SJSA1 (cell line): ENCODE measurements at places on chromosomes 3 and 15. TPM values are rescaled to one million over a fixed set of nuclear protein-coding genes. Genes with fewer than 3 reads are reported as not detected.

POC1A gene
- total RNA-seq, result 12.8 and 14.2 TPM in 2 replicates

GRCh38 chr3:77906102-77906709 is 866.3 kb downstream of the ROBO2 start:
- no peak for DNase-seq
- no peaks in the 10 kb centered on the region for H3K36me3 ChIP-seq
- no peaks in the 10 kb centered on the region for H3K27me3 ChIP-seq
- no peak overlapping the region for H3K4me3 ChIP-seq

DNA sequence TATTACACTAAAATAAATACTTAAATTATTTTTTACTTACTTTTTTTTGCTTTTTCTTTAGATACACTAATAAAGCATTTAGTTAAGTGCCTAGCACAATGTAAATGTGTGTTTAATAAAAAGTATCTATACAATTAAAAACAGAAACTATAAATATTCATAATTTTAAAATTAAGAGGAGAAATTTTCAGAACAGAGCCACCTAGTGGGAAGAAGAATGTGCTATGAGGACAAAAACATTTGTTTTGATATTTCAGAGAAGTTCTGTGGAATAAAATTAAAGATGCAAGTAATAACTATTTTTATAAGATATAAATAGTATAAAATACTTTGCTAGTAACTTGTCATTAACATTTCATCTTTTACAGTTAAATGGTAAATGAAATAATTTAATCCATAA is 33.6 kb upstream of the PLSCR5 start:
- 0 out of 2 replicates have a peak, but pooled peaks cover 5% of the 10 kb centered on the region for H3K27me3 ChIP-seq
- no peak overlapping the region for H3K4me3 ChIP-seq
- H3K36me3 ChIP-seq, result no peaks in the 10 kb centered on the region
- no peak for DNase-seq
- H3K4me1 ChIP-seq, result 0 out of 2 replicates have a peak, but pooled peaks cover 3% of the 10 kb centered on the region
- no peak overlapping the region for H3K27ac ChIP-seq

HDGFL3 gene
- total RNA-seq, result 93.9 and 195 TPM in 2 replicates

DNA sequence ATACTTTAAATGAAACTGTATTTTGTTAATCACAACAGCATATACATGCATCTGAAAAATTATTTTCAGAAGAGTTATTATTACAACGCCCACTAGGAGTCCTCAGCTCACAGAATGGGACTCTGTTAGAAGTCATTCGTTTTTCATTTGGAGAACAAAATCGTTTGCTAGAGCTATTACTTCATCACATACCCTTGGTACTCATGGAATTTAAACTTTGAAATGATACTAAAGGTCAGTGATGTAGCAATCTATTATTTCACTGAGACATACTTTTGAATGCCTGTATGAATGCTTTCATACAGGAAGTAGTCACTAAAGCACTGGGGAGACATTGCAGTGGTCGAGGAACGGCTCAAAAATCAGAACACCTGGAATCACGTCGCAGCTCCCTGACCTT is 198.1 kb downstream of the MBNL1 start:
- H3K27me3 ChIP-seq, result no peaks in the 10 kb centered on the region
- H3K4me1 ChIP-seq, result no peaks in the 10 kb centered on the region
- H3K27ac ChIP-seq, result no peak overlapping the region
- H3K4me3 ChIP-seq, result no peak overlapping the region
- peaks cover 31% of the 10 kb centered on the region for H3K36me3 ChIP-seq
- no peak for DNase-seq

NOX5 gene
- not detected in 2 replicates for total RNA-seq

DNA sequence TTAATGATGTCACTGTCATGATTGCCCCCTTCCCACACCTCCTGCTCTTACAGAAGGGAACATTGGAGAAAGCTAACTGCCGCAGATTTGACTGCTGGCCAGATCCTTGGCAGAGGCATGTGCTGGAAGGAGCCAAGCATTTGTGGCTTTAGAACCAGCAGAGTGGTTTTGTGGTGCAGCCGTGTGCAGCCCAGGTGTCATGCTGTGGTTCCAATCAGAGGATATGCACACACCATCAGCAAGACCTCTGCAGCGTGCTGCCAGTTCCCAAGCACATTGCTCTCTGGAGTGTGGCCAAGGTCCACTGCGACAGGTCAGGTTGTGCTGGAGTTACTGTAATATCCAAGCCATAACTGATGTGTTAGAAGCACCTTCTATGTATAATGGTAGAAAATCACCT is 61.6 kb downstream of the OTOL1 start:
- H3K4me1 ChIP-seq, result no peaks in the 10 kb centered on the region
- H3K27ac ChIP-seq, result no peak overlapping the region
- H3K27me3 ChIP-seq, result no peaks in the 10 kb centered on the region
- no peak for DNase-seq

GP5 gene
- not detected in 2 replicates for total RNA-seq

CCDC13 gene
- total RNA-seq, result 0.39 and 1.0 TPM in 2 replicates

C3orf22 gene
- total RNA-seq, result not detected in 2 replicates

THAP10 gene
- total RNA-seq, result 3.9 and 10.7 TPM in 2 replicates

DNA sequence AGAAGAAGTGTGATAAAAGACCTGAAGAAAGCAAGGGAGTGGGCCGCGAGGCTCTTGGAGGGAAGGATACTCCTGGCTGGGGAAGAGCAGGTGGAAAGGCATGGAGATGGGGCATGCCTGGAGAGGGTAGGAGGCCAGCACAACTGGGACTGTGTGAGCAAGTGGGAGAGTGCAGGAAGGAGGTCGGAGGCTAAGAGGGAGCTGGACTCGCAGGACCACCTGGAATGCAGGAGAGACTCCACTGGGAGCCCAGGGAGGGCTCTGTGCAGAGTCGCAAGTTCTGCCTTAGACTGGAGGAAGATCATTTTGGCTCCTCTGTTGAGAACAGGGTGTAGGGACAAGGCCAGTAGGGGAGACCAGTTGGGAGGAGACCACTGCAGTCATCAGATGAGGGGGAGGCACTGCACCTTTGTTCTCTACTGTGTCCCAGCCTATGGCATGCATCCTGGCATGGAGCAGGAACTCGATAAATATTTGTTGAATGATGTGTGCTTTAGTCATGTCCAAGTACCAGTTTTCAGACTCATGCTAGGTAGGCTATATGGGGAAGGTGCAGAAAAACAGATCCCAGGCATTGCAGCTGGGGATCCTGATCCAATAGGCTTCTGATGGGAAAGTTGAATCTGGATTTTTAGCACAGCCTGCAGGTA is 13.7 kb downstream of the FAM107A start:
- H3K27me3 ChIP-seq, result no peaks in the 10 kb centered on the region
- no peak overlapping the region for H3K4me3 ChIP-seq
- no peaks in the 10 kb centered on the region for H3K36me3 ChIP-seq
- peaks cover 54% of the 10 kb centered on the region for H3K4me1 ChIP-seq

SLC24A5 gene
- total RNA-seq, result not detected in 2 replicates

DNA sequence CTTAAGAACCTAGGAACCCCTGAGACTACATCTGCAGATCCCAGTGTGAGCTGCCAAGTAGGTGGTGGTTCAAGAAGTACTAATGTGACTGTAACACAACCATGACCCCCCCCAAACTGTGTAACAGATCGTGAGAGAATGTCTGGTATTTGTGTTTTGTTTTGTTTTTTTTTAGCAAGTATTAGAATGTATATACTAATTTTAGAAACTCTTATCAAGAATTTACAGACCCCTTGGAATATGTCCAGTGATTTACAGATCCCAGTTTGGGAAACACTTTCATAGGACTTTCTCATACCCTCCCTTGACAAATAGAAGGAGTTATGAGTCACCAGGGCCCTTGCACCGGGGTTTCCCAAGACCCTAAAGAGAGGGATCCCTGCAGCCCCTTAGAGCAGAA is 79.8 kb downstream of the SEMA5B start:
- H3K27ac ChIP-seq, result no peak overlapping the region
- H3K36me3 ChIP-seq, result no peaks in the 10 kb centered on the region
- no peaks in the 10 kb centered on the region for H3K4me1 ChIP-seq
- H3K4me3 ChIP-seq, result no peak overlapping the region

- H3K4me3 ChIP-seq, result no peak overlapping the region
- no peaks in the 10 kb centered on the region for H3K36me3 ChIP-seq
- no peak for DNase-seq
Observed at GRCh38 chr15:23384371-23384770, 29.8 kb downstream of the GOLGA8S start.

DUOX1 gene
- total RNA-seq, result not detected in 2 replicates

DNA sequence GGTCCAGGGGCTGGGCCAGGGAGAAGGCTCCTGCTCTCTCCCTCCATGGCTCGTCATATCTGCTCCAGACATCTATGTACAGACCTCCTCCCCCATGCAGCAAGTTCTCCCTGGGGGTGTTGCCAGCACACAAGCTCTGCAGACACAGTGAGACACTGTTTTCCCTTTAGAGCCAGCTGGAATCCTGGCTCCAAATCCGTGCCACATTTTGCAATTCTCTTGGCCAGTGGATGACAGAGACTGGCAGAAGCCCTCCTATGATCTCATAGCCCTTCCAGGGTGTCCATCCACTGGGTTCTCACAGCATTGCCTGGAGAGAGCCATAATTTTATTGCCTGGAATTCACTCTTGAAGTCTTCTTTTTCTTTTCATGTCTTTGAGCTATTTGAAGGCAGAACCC is 203.9 kb downstream of the TLE3 start:
- no peak overlapping the region for H3K4me3 ChIP-seq
- H3K27ac ChIP-seq, result no peak overlapping the region
- no peaks in the 10 kb centered on the region for H3K27me3 ChIP-seq
- no peaks in the 10 kb centered on the region for H3K4me1 ChIP-seq
- DNase-seq, result no peak

DNA sequence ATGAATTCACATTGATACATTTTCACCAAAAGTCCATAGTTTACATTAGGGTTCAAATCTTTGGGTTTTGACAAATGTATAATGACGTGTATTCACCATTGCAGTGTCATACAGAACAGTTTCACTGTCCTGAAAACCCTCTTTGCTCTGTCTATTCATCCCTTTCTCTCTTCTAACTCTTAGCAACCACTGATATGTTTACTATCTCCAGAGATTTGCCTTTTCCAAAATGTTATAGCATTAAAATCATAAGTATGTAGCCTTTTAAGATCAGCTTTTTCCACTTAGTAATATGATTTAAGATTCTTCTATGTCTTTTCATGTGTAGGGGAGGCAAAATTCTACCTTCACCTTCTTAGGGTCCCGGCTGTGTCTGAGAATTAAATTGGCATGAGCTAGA is 203.8 kb downstream of the TPRG1 start:
- H3K36me3 ChIP-seq, result no peaks in the 10 kb centered on the region
- H3K4me3 ChIP-seq, result no peak overlapping the region
- DNase-seq, result no peak
- no peaks in the 10 kb centered on the region for H3K27me3 ChIP-seq
- no peak overlapping the region for H3K27ac ChIP-seq

- no peaks in the 10 kb centered on the region for H3K36me3 ChIP-seq
- no peak overlapping the region for H3K4me3 ChIP-seq
- no peak overlapping the region for H3K27ac ChIP-seq
Observed at GRCh38 chr15:100020614-100021013, 287.4 kb upstream of the LYSMD4 start.

ZNF385D gene
- total RNA-seq, result not detected in 2 replicates

GADL1 gene
- total RNA-seq, result 0.13 TPM in 1 of 2 replicates, not detected in the other

PLS1 gene
- total RNA-seq, result 5.2 and 5.4 TPM in 2 replicates

DNA sequence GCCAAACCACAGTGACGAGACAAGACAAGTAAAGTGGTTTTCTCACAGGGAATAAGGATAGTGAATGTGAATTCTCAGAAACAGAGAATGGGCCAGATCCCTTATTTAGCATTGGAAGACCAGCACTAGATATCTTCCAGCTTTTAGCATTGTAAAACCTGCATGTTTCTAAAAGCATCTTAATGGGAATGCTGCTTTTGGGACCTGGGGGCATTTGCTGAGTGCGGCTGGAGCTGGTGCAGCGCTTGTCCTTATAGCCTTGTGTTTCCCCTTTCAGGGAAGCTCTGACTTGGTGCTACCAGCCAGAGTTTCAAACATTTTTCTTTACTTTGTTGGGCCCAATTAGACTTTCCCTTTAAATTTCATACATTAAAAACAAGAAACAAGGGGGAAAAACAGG is 52.9 kb downstream of the CLSTN2 start:
- H3K4me1 ChIP-seq, result no peaks in the 10 kb centered on the region
- H3K27me3 ChIP-seq, result no peaks in the 10 kb centered on the region
- no peak overlapping the region for H3K27ac ChIP-seq

GRCh38 chr3:15556512-15556911 is 35.0 kb upstream of the COLQ start:
- no peak for DNase-seq
- no peak overlapping the region for H3K27ac ChIP-seq
- no peaks in the 10 kb centered on the region for H3K27me3 ChIP-seq
- peaks cover 3% of the 10 kb centered on the region; the same call in 1 of the 2 replicates for H3K36me3 ChIP-seq

- DNase-seq, result no peak
- no peaks in the 10 kb centered on the region for H3K36me3 ChIP-seq
- no peaks in the 10 kb centered on the region for H3K27me3 ChIP-seq
- H3K4me3 ChIP-seq, result no peak overlapping the region
- H3K4me1 ChIP-seq, result peaks cover 21% of the 10 kb centered on the region
Observed at GRCh38 chr3:55173504-55173903, 245.6 kb upstream of the LRTM1 start.

DNA sequence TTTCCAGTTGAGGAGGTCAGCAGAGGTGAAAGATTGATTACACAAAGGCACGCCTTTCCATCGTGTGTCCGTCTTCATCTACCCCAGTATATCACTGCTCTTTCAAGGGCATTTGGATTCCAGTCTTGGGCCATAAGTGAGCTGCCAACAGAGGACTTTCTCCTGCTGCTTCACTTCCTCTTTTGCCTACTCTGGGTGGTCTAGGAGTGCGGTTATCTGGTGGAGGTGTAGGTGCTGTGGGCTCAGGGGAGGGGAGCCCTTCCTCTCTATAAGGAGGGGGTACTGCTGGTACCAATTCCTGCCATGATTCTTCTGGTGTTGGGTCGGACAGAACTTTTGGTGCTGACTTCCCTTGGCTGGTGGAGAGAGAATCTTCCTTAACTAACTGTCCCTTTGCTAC is 83.1 kb upstream of the VEPH1 start:
- H3K27me3 ChIP-seq, result no peaks in the 10 kb centered on the region
- DNase-seq, result no peak
- H3K4me1 ChIP-seq, result no peaks in the 10 kb centered on the region

SERPINI2 gene
- not detected in 2 replicates for total RNA-seq

- no peak overlapping the region for H3K4me3 ChIP-seq
- H3K36me3 ChIP-seq, result no peaks in the 10 kb centered on the region
- H3K27ac ChIP-seq, result no peak overlapping the region
- H3K27me3 ChIP-seq, result no peaks in the 10 kb centered on the region
Observed at GRCh38 chr3:27584874-27585273, 100.7 kb upstream of the SLC4A7 start.

- H3K27me3 ChIP-seq, result 0 out of 2 replicates have a peak, but pooled peaks cover 3% of the 10 kb centered on the region
- peaks cover 17% of the 10 kb centered on the region for H3K4me1 ChIP-seq
- no peak for DNase-seq
- no peak overlapping the region for H3K27ac ChIP-seq
Observed at GRCh38 chr3:42012935-42013690, 51.2 kb upstream of the ULK4 start.

KBTBD13 gene
- not detected in 2 replicates for total RNA-seq

GRIP2 gene
- total RNA-seq, result 4.0 and 5.3 TPM in 2 replicates
